ENCODE measurements at places on chromosomes 7 and 10. TPM values are rescaled to one million over a fixed set of nuclear protein-coding genes. Genes with fewer than 3 reads are reported as not detected.

Gene STRA8
- total RNA-seq: not detected

Gene FAM107B
- 19.0 TPM for total RNA-seq

Gene SPDYE16
- total RNA-seq: not detected

Gene LMOD2
- total RNA-seq: not detected

Gene FLNC
- total RNA-seq: 202 TPM

Gene PHF14
- total RNA-seq: 29.0 TPM

Gene TAS2R41
- not detected for total RNA-seq

Gene CHCHD1
- 22.5 TPM for total RNA-seq

Gene AKR1C4
- not detected for total RNA-seq

- DNase-seq: no peak
Measured at GRCh38 chr7:112646783-112647182, 143.4 kb downstream of the TMEM168 start.

DNA sequence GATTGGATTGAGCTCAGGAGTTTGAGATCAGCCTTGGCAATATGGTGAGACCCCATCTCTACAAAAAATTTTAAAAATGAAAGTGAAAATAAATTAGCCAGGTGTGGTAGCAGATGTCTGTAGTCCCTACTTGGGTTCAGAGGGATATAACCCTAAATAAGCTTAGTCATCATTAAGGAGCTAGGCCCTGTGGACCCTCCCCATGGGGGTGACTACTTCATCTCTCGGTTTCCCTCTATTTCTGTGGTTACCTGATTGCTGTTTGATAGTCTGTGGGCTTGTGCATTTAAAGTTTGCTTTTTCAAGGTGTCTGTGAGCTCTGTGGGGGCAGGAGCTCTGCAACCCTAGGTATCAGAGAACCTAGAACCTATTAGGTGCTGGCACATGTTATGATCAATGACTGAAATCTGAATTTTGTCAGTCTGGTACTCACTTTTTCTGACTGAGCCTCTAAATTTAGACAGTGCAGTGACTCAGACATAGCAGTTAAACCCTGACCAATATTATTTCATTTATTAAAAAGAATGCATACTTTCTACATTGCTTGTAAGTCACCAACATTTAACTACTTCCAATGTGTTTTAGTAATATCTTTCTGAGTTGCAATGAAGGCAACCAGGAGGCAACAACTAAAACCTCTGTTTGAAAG lies 8.1 kb upstream of the CUZD1 start:
- DNase-seq: peak; percentile 24

DNA sequence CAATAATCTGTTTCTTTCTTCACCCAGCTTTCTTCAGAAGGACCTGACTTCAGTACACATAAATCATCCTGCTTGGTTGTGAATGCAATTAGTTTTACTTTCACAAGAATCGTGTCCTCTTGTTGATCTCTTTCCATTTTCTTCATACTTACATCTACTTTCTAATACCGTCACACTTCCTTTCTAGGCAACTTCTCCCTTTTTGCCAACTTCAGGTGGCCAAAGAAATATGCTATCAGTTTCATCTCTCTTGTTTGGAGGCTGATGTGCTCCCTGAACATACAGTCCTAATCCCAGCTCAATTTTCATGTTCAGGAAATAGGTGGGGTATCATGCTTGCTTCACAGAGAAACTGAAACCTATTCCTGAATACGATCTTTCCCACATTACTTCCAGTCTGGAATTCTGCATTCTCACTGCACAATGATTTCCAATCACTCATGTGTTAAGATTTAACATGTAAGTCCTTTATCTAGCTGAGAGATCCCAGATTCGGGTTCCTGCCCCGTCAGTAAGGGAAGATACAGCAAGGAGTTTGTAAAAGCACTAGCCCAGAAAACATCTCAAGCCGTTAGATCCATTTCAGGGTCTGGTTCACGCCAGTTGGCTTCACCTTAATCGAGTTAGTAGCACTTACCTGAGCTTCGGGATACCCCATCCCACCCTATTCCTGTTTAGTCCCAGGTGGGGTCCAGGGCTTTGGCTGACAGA lies 994 bp downstream of the SLC25A28 start:
- peak; percentile 70 for DNase-seq

GRCh38 chr10:132445516-132446194 lies 48.7 kb downstream of the PWWP2B start:
- DNase-seq: no peak

GRCh38 chr10:52143338-52143737 lies 170.7 kb upstream of the DKK1 start:
- no peak for DNase-seq

GRCh38 chr10:105398202-105398601 lies 757.1 kb downstream of the SORCS3 start:
- no peak for DNase-seq

GRCh38 chr7:28579571-28579970 lies 167.3 kb downstream of the CREB5 start:
- DNase-seq: no peak

DNA sequence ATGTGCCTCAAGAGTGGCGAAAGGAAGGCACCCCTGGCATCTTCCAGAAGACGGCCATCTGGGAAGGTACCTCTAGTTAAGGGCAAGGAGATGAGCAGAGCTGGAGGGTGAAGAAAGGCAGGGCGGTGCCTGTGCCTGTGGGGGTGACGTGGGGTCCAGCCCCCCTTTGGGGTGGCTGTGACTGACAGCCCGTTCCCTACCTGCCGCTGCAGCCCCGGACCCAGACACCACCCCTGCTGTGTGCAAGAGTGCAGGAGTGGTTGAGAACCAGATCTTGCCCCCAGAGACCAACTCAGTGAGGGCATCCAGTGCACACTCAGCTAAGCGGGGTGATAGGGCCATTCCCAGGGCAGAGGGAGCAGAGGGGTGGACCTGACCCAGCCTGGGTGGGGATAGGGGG lies 4.3 kb upstream of the MUC17 start:
- no peak for DNase-seq

DNA sequence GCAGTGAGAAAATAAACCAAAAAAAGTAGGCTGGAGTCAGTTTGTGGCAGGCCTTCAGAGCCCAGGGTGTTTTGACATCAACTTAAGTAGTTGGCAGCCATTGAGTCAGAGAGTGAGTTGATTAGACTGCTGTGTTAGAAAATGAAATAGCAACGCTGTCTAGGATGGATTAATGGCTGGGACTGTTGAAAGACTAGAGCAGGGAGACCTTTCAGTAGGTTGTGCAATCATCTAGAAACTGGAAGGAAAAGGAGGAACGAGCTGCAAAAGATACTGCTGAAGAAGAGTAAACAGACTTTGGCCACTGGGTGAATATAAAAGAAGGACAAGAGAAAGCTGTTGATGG lies 28.6 kb upstream of the TRIL start:
- DNase-seq: peak; percentile 93

- no peak for DNase-seq
Measured at GRCh38 chr10:131869344-131869743, 31.5 kb upstream of the PPP2R2D start.

- DNase-seq: peak; percentile 48
Measured at GRCh38 chr7:149773446-149774236, at the start of gene ZNF467. ZNF467 (minus strand) TSS chr7:149773588; CDS start chr7:149771032, 2,556 bp downstream.

GRCh38 chr7:22542254-22542653 lies 42.3 kb upstream of the STEAP1B start:
- DNase-seq: no peak

DNA sequence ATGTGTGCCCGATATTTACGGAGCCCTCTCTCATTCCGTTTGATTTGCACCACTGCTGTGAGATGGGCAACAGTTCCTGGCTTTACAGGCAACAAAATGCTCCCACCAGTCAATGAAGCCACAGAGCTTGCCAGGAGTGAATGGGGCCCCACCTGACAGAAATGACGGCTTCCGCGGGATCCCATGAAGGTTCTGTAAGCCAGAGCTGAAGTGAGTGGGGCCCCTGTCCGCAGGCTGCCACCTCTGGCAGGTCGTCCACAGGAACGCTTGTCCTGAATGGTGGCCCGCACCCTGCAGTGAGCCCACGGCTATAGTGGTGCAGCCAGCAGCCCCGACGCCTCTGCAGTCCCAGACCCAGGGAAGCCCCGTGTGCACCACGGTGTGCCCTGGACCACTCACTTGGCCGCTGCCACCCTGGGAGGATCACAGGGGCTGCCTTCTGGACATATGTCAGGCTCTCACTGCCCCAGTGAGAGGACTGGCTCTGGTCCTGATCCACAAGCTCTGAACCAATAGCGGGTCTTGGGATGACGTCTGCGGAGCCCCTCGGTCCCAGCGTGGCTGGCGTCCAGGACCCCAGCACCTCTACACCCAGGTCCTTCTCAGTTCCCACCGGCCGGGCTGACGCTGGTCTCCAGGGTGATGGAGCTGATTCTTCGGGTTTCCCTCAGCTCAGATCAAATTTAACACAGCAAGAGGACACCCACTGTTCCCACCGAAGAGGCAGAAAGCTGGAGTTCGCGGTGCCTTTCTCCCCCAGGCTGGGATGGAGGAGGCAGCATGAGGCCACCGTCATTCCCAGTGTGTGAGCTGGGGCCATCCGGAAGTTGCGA lies 511.9 kb downstream of the DNAJB6 start:
- no peak for DNase-seq
